ENCODE measurements at places on chromosomes 5 and 9.
A peak's percentile ranks its signal among the peaks of the same experiment; 100 is the strongest.

DNA sequence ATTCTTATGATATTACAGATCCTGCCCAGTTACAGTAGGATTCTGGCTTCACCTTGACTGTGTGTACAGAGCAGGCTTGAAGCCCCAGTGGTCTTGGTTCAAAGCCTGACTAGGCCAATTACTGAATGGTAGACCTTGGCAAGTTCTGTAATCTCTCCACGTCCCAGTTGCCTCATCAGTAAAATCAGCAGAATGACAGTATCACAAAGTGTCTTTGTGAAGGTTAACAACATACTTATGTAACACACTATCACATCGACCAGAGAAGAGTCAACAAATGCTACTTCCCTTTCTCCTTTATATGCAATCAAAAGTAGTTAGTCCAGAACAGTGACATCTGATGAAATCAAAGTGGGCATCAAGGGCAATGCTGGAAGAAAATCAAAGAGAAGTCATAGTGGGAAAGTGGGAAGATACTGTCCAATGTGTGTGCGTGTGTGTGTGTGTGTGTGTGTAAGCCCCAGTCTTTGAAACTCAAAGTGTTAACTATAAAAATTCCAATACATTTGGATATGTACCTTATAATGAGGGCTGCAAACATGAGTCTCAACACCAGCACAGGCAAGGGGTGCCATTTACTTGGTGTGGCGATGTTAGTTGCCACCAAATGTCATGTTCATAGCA lies 93.5 kb upstream of the EGFLAM start:
- DNase-seq = no peak

GRCh38 chr9:114084282-114085073 lies 6.4 kb upstream of the AMBP start:
- DNase-seq = no peak

DNA sequence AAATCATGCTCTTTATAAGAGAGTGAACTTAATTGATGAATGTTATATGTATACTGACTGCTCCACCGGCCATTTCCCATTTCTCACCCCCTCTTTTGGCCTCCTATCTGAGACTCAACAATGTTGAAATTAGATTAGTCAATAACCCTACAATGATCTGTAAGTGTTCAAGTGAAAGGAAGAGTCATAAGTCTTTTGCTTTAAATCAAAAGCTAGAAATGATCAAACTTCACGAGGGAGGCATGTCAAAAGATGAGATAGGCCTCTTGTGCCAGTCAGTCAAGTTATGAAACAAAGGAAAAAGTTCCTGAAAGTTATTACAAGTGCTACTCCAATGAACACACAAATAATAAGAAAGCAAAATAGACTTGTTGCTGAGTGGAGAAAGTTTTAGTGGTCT lies 83.1 kb downstream of the NLN start:
- DNase-seq = no peak

DNA sequence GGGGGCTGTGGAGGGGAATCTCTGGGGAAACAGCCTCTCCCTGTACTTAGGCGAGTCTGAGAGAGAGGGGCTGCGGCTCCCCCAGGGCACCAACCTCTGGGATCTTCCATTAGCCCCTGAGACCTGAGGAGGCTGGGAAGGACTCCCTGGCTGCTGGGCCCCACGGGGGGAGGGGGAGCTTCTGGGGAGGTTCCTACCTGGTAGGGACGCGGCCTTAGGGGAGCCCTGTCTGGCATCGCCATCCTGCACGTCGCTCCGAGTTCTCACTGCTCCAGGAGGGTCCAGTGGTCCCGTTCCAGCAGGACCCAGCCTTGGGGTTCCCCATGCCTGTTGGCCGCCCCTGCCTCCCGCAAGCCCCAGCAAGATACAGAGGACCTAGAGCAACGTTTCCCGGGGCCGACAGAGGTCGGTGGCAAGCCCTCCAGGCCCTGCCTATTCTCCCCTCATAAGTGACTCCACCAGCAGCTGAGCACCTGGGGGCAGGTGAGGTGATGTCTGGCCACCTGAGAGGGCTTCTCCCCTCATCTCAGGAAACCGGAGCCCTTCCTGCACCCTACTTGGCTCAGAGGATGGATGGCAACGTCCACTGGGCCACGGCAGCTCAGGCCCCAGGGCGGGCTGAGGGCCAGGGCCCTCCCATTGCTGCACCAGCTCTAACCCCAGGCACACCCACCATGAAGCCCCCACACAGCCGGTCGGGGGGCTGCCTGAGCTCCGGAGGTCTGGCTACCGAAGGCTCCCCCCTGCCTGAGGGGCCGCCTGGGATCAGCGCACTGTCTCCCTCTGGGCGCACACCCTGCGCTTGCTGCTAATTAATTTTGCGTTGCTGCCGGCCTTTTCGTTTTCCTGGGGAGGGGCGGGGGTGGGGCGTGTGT lies 22.5 kb downstream of the TPPP start:
- DNase-seq = no peak

DNA sequence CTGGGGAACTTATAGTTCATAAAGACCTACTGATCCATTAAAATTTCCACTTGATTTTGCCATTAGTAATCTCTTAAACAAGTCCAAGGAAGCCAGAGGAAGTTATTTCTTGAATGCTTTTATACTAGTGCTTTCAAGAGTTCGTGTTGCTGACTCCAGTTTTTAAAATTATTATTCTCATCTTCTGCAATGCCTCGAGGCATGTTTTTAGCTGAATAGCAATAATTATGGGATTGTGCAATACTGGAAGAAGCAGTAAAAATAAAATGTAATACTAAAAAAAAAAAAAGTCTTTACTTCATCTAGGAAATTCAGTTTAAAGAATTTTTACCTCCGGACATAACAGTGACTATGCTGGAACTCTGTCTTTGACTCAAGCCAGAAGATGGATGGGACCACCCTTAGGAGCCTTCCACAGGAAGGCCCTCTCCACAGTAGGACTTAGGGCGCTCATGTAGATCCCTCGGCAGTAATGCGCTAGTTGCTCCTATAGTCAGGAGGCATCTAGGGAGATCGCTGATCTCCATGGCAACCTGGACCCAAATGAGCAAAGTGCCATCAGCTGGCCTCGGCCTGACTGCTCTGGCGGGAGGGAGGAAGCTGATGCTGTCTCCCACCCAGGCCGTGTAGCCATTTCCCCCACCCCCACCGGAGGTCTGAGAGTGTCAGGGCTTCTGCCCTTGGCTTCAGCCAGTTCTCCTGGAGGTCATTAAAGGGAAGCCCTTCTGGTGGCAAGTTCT lies 56.7 kb downstream of the DAPK1 start:
- no peak for DNase-seq

DNA sequence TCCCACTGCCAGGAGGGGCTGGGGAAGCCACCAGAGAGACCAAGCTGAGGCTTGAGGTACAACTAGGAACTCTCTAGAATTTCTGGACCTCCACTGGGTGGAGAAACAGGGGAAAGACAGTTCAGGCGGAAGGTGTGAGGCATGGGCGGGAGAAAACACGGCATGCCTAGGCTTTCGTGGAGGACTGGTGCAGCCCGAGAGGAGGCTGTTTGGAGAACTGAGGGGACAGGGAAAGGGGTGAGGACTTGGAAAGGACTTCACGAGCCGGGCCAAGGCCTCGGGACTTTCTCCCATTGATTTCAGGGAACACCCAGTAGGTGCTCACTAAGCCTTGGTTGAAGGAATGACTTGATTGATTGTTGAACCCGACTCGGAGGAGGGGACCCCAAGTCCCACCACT lies 9.5 kb upstream of the ADGRD2 start:
- DNase-seq = no peak

GRCh38 chr5:117082977-117083376 lies 508.4 kb upstream of the SEMA6A start:
- no peak for DNase-seq

GRCh38 chr9:126788634-126789349 lies 16.0 kb upstream of the ZBTB43 start:
- peak; percentile 94 for DNase-seq

GRCh38 chr5:116730706-116731105 lies 156.1 kb upstream of the SEMA6A start:
- DNase-seq = no peak

DNA sequence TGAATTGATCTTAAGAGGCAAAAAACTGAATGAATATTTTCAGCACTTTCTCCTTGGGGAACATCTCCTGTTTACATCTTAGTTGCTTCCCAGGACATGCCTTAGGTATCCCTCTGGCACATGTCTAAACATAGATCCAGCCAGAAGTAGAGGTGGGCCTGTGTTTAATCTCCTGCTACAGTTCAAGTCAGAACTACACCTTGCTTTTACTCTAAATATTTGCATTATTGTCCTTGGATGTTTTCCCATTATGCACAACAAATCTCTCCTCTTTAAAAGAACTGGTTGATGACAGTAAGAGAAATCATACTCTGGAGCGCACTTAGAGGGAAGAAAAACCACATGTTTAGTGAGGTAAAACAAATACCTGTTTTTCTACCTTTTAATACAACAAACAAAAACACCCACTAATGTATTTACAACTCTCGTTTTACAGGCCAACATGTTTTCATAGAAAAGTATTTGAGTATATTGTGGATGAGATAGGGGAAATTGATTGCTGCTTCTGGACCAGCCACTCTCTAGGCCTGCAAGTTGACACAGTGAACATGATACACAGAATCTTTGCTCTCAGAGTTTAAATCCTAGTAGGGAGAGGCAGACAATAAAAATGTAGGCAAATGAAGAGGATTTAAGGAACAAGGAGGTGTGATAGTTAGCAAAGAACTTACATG lies 32.3 kb downstream of the TNFAIP8 start:
- DNase-seq = no peak

- no peak for DNase-seq
Observed at GRCh38 chr5:37552161-37552560, 173.0 kb downstream of the WDR70 start.

- DNase-seq = no peak
Observed at GRCh38 chr9:32877639-32878217, 94.4 kb downstream of the TMEM215 start.

GRCh38 chr9:32854271-32854670 lies 70.9 kb downstream of the TMEM215 start:
- no peak for DNase-seq

- peak; percentile 10 for DNase-seq
Observed at GRCh38 chr9:124074746-124075145, 63.2 kb downstream of the LHX2 start.

- peak; percentile 46 for DNase-seq
Observed at GRCh38 chr5:99355881-99356280, 427.1 kb upstream of the CHD1 start.

DNA sequence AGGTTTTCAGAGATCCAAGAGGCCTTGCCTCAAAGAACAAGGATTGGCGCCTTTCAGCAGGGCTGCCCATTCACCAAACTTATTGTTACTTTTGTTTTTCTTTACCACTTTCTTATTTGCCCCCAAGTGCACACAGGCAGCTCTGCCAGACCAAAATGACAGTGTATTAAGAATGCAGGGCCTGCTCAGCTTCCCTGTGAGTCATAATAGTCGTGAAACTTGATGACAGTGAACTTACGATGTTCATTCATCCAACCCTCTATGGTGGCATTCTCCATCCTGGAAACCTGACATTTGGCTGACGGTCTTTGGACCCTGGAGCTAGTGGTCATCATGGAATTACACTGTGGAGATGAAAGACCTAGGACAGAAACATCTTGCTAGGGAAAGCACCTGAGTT lies 44.3 kb downstream of the UBE2QL1 start:
- DNase-seq = no peak

DNA sequence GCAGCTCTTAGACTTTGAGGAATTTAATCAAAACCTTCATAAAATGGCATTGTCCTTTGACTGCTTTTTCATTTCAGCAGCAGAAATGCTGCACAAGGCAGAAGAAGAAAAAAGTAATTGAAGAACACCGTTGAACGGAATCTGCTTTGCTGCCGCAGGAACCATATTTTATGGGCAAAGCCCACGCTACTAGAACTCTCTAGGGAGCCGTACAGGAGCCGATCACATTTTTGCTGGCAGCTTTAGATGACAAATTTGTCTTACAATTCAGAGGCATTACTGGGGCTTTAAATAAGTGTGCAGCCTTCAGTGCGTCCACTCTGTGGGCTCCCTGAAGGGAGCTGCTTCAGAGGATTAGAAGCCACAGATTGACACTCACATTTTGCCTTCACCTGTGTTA lies 5.4 kb downstream of the CFAP90 start:
- no peak for DNase-seq

DNA sequence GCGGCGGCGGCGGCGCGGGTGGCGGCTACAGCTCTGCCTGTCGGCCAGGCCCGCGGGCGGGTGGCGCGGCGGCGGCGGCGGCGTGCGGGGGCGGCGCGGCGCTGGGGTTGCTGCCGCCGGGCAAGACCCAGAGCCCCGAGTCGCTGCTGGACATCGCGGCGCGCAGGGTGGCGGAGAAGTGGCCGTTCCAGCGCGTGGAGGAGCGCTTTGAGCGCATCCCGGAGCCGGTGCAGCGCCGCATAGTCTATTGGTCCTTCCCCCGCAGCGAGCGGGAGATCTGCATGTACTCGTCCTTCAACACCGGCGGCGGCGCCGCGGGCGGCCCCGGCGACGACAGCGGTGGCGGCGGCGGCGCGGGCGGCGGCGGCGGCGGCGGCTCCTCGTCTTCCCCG lies 296 bp downstream of the ZSWIM6 start:
- peak; percentile 48 for DNase-seq

DNA sequence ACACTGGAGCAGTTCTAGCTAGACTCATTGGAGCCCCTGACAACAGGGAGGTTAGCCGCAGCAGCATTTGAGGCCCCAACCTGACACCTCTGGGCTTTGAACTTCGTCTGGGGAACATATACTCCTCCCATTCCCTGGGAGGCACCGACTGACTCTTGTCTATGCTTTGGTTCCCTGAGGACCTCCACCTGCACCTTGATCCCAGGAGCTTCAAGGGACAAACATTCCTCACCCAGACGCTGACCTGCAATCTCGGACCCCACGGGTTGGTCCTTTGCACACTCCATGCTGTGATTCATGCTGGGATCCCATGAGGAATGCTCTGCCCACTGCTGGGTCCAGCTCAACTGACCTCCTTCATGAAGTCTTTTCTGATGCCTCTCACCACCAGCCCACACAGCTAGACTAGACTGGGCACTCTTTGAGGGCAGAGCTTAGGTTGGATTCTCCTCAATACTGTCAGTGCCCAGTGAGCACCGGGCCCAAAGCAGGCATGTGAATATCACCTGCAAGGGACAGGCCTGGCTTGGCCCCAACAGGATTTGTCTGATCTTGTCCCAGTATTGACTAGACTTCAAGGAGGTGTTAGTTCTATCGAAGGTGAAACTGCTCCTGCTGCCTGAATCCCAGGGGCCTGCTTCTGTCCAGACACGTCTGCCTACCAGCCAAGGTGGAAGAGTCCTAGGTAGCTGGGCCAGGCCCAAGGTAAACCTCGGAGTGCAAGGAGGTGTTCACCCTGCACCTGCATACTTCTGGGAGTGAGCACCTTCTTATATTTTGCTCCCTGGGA lies 51.8 kb upstream of the ZBTB43 start:
- DNase-seq = no peak

- peak; percentile 37 for DNase-seq
Observed at GRCh38 chr9:130444565-130445221, at the start of gene ASS1. Gene ASS1, plus strand, starts transcription at chr9:130444961. Its CDS starts 7,268 bp downstream, at chr9:130452229.

DNA sequence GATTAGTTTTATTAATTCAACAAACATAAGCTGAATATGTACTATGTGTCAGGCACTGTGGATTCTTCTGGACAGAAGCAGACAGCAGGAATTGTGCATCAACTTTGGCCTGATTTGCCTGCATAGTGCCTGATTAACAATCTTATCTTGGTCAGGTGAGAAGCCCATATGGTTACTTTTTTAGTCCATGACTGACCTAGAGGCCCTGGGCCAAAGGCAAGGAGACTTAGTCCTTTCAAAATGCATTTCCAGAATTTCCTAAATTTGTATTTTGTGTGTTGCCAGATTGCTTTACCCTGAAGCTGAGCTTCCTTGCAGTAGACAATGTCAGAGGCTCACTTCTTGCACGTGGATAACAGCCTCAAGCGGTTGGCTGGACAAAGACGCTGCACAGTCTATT lies 286.7 kb downstream of the SPOCK1 start:
- no peak for DNase-seq

Measured in choroid plexus epithelial cell (primary cell).